Epithelial cell of prostate (primary cell): ENCODE measurements at places on chromosomes 16 and 17.
A peak's percentile ranks its signal among the peaks of the same experiment; 100 is the strongest.

DNA sequence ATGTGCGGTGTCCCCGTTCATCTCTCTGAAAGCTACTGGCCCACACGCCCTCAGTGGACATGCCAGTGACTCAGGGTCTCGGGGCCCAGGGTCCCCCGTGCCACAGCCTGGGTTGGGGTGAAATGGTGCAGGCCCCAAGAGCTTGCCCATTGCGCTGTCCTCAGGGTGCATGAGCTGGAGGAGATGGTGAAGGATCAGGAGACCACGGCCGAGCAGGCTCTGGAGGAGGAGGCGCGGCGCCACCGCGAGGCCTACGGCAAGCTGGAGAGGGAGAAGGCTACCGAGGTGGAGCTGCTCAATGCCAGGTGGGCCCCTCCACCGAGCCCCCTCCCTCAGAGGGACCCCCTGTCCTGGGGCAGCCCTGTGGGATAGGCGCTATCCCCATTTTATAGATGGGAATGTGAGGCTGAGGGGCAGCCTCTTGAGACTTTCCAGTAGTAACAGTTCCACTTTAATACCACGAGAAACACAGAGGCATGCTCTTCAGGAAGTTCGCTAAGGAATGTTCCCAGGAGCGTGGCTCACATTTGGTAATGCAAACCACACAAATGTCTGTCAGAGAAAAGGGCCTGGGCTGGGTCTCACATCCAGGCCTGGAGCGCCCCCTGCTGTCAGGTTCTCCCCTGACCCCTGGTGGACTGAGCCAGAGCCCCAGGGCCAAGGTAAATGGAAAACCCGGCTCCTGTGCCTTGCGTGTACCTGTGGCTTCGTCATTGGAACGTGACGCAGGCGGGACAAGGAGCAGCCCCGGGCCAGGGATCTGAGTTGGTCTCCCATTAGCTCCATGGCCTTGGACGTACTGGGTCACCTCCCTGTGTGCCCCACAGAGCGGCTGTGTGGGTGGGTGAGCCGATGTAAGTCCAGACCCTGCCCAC is 133.7 kb downstream of the RAB11FIP4 start:
- peak; percentile 45 for DNase-seq

GRCh38 chr17:64129515-64129764 is 504 bp downstream of the ERN1 start:
- no peak for DNase-seq

- no peak for DNase-seq
Observed at GRCh38 chr17:67260170-67260987, 15.4 kb upstream of the HELZ start.

DNA sequence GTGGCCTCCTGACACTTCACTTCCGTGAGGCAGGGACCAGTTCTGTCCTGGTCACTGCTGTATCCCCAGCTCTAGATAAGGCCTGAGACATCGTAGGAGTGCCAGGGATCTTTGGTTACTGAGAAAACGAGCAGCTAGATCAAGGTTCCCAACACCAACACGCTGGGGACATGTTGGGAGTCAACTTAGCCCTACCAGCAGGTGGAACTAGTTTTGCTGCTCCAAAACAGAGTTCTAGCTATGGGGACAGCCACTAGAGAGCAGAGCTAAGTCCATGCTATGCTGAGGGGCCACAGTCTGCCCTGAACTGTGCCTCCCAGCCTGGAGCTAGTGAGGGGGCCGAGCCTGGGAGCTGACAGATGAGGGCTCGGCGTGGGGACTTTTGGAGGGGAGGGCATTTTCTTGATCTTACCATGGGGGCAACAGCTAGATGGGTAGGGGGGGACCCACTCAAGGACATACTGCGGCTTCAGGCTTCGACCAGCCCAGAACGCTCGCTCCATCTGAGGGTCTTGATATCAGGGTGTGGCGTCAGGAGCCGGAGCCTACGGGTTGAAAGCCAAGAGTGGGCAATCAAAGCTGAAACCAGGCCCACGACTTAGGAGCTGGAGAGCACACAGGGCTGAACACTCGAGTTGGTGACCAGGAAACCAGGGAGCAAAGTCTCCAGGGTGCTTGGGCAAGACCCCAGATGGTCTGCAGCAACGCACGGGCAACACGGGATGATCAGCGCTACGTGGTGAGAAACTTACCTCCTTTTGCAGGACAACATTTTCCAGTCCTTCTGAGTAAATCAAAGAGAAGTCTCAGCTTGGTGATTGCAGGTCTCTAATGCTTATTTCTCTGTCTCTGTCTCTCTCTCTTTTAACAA is 13.4 kb downstream of the SNX20 start:
- DNase-seq: no peak

DNA sequence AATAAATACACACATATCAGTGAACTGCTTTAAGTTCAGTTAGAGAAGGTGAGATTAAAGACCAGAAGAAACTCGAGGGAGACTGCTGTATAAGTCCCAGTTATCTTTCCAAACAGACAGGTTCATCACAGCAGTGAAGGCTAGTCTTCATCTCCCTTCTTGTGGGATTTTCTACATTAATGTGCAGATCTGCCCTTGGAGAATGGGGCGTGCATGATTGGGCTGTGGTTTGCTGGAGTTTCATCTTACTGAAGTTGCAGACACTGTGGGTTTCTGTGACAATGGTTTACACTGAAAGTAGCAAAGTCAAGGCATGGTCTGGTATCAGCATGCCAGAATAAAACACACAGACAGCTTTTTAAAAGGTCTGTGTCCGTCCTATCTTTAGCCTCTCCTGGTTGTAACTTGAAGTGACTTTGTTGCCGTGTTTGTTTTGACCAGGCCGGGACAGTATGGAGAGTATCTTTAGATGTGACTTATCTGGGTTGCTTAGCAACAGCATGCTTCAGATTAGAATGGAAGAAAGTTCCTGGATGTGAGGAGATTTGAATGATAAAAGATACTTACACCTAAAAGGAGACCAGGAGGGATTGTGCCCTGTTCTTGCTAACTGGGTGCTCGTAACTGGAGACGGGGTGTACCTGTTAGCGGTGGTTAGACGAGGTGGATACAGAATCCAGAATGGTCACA is 16.1 kb downstream of the NAA60 start:
- no peak for DNase-seq

GRCh38 chr17:31488264-31488981 is 96.9 kb downstream of the RAB11FIP4 start:
- no peak for DNase-seq

DNA sequence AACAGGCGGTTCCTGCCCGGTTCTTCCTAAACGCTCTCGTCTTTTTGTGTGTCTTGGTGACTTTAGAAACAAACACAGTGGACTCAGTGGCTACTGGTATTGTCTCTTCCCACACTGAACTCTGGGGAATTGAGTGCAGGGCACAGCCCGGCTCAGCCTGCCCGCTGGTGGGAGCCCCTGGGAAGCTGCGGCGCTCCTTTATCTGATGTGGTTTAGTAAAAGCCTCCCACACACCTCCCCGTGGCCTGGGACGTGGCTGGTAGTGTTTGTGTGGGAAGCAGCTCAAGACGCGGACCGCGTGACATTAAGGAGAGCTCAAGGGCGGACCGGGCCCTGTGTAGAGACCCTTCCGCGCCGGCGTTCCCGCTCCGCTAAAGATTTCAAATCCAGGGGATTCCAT is 55.4 kb upstream of the PVALEF start:
- DNase-seq: no peak

DNA sequence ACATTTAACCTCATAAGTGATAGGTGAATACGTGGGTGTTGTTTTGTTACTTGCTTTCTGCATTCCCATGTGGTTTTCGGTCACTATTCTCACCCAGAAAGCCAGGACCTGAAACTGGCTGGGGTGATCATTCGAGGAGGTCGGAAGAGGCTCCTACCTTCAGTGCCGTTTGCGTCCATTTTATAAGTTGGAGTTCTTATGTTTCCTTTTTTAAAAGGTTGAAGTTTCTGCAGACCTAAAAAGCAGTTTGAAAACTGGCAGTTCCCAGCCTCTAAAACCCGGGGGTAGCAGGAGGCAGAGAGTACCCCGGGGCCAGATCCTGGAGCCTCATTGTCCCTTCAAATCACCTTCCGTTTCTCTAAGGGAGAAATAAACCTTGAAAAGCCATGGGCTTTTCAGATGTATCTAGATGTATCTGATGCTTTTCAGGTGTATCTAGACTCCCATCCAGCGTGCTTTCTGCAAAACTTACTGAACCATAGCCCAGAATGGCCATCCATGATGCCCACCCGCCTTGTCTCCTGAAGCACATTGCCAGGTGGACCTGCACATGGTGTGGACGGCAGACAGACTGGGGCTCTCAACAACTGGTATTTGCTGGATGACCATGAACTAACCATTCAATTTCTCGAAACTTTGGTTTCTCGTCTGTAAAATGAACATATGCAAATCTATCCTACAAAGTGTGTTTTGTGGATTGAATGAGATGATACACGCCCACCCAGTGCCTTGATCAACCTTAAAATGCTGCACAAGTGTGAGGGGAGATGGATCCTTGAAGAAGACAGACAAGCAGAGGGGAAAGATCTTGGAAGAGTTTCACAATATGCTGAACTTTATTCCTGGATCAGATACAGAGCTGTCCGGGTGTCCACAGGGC is 1.3 kb downstream of the NLRC5 start:
- no peak for DNase-seq

- DNase-seq: no peak
Observed at GRCh38 chr16:84633622-84634021, 14.7 kb upstream of the KLHL36 start.

GRCh38 chr17:30091121-30091670 is 25.4 kb upstream of the NSRP1 start:
- DNase-seq: no peak

DNA sequence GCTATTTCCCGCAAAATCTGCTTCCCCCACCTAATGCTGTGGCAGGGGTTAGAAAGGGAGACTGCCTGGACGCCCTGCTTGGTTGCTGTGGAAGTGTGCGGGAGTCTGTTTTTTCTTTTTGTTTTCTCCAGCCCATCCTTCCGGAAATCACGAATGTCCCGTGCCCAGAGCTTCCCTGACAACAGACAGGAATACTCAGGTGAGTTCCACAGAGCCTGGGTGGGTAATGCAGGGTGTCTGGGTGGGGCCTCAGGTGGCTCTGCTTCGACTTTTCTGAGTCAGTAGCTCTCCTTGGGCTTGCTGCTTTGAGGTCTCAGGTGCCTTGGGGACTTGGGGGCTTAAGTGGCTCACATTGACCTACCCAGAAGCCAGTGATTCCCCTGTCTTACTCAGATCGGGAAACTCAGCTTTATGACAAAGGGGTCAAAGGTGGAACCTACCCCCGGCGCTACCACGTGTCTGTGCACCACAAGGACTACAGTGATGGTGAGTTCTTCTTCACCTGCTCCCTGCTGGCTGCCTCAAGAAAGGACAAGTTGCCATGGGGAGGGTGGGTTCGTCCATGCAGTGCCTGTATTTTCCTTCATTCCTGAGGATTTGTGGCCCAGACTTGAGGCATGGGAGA is 11.4 kb downstream of the LIMD2 start:
- DNase-seq: no peak

DNA sequence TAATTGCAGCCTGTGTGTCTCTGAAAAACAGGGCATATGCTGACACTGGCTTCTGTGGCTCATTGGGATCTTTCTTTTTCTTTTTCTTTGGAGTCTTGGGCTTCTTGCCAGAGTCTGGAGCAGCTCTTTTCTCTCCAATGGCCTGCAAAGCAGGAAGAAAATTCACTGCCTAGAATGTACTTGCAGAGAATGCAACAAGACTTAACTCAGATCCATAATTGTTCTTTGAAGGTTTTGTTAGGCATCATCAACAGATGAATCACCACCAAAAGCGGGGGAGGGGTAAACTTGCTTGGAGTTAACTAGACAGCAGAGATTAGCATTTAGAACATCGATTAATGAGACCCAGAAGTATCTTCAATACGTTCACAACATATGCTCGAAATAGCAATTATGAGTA is 100.9 kb downstream of the TOX3 start:
- no peak for DNase-seq

- DNase-seq: no peak
Observed at GRCh38 chr16:55662644-55663031, 6.8 kb downstream of the SLC6A2 start.

DNA sequence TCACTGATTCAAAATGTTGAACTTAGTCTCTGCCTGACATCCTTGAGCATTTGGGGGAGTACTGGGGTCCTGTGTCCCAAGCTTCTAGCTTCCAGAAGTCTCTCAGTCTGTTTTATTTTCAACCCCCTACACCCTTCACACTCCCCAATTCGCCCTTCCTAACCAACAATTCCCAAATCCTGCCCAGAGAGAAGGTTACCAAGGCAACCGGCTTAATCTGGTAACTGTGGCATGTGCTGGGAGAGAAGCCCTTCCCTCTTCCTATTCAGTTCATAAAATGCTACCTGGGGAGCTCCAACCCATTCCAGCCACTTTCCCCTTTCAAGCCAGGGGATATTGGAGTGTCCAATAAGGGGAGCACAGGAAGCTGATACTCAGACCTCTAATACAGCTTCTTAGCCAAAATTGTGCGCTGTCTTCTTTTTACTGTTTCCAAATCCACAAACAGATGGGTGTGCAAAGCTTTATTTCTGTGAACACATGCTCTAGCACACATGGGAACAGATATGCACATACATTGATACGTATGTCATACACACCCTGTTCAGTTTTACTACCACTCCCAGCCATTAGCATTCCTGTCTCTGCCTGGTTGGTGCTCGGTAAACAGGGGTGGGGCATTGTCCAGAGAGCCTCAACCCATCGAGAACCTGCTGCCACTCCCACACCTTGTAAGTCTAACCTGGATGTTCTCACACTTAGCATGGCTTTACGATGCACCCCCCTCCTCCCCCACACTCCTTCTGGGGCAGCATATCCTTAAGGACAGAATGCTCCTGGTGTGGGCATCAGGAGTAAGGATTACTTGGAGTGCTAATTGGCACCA is 1.1 kb upstream of the RAPGEFL1 start:
- DNase-seq: peak; percentile 83

GRCh38 chr17:1636732-1637285 is 8.2 kb upstream of the SLC43A2 start:
- DNase-seq: no peak

GRCh38 chr16:84600343-84601229 is 17.3 kb downstream of the COTL1 start:
- DNase-seq: no peak

DNA sequence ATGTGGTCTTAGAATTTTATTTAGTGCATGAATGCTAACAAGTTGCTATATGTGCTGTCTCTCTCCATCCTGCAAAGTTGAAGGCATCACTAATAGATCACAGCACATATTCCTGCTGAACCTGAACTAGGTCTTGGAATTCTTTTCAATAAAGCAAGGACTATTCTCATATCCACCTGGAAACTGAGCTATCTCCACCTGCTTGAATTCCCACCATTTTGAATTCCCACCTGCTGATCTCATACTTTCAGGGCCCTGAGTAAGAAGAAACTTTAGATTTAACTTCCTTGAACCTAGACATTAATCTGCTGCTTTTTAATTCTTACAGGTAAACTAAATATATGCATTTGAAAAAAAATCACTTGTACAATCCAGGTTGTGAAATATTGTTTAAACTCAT is 445.3 kb upstream of the CCL2 start:
- no peak for DNase-seq
